ENCODE measurements at places on chromosomes 3 and 15.
A peak's percentile ranks its signal among the peaks of the same experiment; 100 is the strongest.

DNA sequence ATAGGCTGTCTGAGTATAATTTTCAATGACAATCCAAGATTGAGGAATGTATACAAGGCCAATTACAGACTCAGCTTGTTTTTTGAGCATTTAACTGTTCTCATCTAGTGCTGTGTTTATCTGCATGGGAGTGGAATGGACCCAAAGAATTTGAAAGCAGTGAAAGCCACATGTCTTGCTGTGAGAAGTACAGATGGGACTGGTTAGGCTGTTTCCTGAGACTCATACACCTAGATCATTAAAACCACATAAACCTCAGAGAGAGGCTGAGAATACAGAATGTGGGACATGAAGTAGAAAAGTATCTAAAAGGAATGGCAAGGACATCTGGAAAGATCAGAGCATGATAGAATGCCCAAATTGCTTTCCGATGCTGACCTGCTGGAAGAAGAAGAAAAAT is 224.6 kb downstream of the NLGN1 start:
- DNase-seq, result no peak

GRCh38 chr15:68484696-68485400 is 52.9 kb upstream of the ITGA11 start:
- DNase-seq, result no peak

DNA sequence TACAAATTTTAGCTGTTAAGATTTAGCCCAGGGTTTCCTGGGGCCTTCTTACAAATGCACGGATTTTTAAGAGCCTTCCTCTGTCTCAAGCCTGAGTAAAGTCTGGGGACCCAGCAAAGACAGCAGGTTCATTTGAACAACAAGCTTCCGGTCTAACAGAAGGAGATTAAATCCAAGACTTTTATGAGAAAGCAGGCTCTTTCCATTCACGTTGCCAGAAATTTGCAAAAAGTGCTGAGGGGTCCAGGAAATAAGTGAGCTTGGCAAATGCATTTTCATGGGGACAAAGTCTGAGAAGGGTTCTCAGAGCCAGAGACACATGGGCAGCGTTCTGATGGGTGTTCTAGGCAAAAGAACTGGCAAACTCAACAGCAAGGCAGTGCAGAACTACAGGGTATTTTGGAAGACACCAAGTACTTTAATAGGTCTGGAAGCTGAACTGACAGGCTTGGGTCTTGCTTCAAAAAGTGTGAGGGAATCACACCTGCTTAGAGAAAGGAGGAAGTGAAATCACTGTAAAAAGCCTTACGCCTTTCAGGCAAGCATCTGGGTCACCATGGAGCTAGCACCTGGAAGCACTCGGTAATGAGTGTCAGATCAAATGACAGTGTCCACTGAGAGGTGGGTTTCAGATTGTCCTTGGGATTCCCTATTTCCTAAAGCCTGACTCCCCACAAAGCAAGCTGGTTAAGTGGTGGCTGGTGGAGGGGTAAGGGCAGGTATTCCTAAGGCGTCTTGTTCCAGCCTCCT is 115.8 kb upstream of the ARHGEF3 start:
- no peak for DNase-seq

DNA sequence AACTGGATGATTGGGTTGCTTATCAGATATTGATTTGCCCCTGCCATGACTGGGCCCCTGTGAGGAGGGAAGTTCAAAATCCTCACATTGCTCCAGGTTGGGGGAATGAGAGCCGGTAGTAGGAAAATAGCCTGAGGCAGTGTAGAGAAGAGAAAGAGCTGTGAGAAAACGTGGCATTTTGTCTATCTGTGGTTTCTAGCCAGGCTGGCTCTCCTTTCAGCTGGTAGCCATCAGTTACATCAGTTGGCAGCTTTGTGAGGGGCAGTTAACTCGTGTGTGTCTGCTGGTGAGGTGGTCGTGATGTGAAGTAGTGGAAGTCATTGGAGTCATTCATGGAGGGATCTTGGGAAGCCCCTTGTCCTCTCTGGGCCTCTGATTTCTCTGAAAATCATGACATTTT is 5.2 kb downstream of the ESYT3 start:
- DNase-seq, result no peak

DNA sequence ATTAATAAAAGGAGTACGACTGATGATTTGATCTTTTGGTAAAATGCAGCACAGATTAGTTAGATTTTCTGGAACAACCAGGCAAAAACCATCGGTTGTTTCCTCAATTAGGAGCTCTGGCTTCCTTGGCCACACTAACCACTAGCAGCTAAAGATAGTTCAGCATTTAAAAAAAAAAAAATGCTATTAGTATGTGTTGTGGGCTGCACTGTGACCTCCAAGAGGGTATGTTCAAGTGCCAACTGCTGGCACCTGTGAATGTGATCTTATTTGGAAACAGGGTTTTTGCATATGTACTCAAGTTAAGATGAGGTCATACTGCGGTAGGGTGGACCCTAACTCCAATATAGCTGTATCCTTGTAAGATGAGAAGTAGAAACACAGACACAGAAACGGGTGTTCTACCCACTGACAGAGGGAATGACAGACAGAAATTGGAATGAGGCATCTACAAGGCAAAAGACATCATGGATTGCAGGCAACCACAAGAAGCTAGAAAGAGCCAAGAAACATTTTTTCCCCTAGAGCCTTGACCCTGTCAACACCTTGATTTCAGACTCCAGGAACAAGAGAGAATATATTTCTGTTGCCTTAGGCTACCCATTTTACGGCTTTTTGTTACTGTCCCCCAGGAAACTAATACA is 534.6 kb upstream of the ROBO2 start:
- DNase-seq, result no peak

DNA sequence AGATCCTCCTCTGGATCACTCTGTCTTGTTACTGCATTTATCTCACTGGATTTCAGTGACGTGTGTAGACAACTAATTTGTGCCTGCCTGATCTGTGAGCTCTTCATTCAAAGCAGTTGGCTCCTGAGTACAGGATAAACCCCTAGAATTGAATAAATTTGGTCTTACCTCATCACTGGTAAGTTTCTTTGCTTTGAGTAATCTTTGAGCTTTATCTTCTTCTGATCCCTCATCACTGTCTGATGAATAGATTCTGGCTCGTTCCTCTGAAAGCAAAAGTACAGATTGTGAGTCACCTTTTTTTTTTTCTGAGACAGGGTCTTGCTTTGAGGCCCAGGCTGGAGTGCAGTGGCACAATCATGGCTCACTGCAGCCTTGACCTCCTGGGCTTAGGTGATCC is 24.5 kb downstream of the LEO1 start:
- DNase-seq, result no peak

DNA sequence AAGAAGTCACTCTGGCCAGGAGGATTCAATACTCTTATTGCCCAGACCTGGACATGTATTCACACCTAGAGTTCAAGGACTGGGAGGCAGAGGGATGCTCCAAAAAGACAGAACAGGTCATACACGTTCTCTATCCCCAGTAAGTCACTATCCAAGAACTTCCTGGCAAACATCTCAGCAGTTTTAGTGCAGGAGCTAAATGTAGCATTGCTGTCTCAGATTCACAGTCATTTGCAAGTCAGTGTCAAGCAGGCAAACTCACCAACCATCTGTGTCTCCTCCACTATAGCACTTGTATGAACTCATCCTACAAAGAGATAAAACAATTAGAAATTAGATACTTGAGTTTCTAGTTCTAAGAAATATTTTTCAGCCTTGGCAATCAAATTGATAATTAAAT is 38.4 kb downstream of the ABHD17C start:
- no peak for DNase-seq

DNA sequence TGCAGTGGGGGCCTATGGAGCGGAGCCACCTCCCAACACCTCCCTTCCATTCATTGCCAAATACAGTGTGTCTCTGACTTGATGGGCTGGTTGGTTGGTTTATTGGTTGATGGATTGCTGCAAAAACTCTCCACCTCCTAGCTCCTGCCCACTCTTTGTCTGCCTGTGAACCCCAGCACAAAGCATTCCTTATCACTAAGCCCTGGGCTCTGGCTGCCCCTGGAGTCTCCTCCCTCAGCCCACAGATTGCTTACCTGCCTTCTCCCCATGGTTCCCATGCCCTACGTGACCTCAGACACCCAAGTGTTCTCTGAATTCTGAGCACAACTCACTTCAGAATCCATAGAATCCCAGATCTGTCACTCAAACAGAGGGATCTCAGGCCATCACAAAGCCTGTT is 139.1 kb upstream of the TPM1 start:
- no peak for DNase-seq

- peak; percentile 80 for DNase-seq
Observed at GRCh38 chr15:64731012-64731804, 44.2 kb downstream of the RBPMS2 start.

DNA sequence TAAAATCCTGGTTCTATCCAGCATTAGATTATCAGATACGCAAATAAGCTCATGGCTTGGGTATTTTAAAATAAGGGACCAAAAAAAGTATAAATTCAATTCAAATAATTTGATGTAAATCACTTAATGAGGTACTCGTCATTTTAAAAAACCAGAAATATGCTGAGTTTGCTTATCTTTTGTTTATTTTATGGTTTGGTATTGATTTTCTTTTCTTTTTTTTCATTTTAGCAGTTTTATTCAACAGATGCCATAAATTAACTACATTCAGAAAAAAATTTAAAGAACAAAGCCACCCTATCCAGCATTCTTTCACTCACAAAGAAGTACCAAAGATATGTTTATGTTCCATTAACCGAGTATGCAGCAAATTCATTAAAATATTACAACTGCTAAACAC is 22.6 kb downstream of the DENND4A start:
- no peak for DNase-seq

GRCh38 chr3:152618529-152618928 is 216.4 kb upstream of the P2RY1 start:
- DNase-seq, result no peak

- no peak for DNase-seq
Observed at GRCh38 chr15:98083203-98083910, 122.9 kb downstream of the ARRDC4 start.

- DNase-seq, result no peak
Observed at GRCh38 chr15:68010361-68011153, 43.6 kb upstream of the PIAS1 start.

- no peak for DNase-seq
Observed at GRCh38 chr15:65414841-65415621, 7.7 kb downstream of the IGDCC4 start.

GRCh38 chr3:131699001-131699400 is 196.2 kb upstream of the MRPL3 start:
- DNase-seq, result no peak
